ENCODE measurements at places on chromosomes 1 and 21. TPM values are rescaled to one million over a fixed set of nuclear protein-coding genes. Genes with fewer than 3 reads are reported as not detected.

The RBM11 gene
- total RNA-seq = not detected

DNA sequence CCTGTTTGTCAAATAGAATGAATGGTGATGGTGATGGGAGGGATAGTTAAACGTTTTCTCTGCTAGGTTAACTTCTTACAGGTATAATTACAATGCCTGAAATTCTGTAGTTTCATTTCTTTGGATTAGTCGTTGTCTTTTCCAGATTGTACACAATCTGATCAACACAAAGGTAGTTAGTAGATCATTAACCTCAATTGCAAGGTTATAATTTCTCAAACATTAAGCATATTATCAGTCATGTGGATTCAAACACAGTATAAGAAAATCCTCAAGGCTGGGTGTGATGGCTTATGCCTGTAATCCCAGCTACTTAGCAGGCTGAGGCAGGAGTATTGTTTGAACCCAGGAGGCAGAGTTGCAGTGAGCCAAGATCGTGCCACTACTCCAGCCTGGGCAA lies 20.6 kb downstream of the SYNC start:
- no peak for DNase-seq
- peaks cover 22% of the 10 kb centered on the region for H3K36me3 ChIP-seq
- H3K4me3 ChIP-seq = no peak overlapping the region
- H3K27ac ChIP-seq = no peak overlapping the region
- H3K4me1 ChIP-seq = peaks cover 25% of the 10 kb centered on the region

GRCh38 chr1:226653311-226653921 lies 85.7 kb downstream of the ITPKB start:
- peaks cover 4% of the 10 kb centered on the region for H3K36me3 ChIP-seq
- no peak overlapping the region for H3K4me3 ChIP-seq
- DNase-seq = peak; percentile 9
- H3K27me3 ChIP-seq = no peaks in the 10 kb centered on the region

The KRTAP7-1 gene
- not detected for total RNA-seq

GRCh38 chr1:6603238-6603914 lies 707 bp upstream of the KLHL21 start:
- DNase-seq = peak; percentile 87
- H3K27ac ChIP-seq = peak overlapping the region; percentile 98
- peaks cover 43% of the 10 kb centered on the region for H3K4me1 ChIP-seq
- H3K36me3 ChIP-seq = no peaks in the 10 kb centered on the region

The EPS8L3 gene
- not detected for total RNA-seq

DNA sequence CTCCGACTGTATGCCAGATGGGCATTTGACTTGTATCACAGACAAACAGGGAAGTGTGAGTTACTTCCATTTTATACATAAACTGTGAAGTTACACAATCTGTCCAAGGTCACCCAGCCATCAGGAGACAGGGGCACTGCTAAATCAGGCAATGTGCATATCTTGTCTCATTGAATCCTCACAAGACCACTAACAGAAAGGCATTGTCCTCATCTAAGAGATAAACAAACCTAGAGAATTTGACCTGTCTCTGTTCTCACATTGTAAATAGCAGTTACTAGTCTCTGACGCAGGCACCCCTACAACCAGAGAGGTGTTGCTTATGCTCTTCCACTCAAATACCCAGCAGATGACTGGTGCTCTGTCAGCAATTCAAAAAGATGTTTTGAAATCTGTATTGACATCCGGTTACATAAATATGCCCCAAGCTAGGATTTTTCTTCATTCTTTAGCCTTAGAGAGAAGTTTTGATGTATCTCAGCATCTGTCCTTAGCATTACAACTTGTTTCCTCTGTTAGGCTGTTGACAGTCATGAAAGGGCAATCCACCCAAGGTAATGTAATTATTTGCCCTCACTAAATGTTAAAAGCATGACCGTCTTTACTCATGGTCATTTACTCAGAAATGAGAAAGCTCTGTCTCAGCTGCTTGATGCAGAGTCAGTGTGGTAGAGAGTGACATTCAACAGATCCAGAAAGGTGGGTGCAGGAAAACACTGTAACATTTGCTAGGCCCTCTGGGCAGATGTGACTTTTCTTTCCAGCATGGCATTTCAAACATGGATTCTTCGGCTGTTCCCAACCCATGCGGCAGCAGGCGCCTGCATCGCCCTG lies 51.9 kb upstream of the ZNF326 start:
- H3K4me3 ChIP-seq = no peak overlapping the region
- DNase-seq = no peak
- H3K4me1 ChIP-seq = peaks cover 2% of the 10 kb centered on the region
- H3K27me3 ChIP-seq = no peaks in the 10 kb centered on the region
- H3K27ac ChIP-seq = no peak overlapping the region

The SPRR2F gene
- total RNA-seq = not detected

GRCh38 chr21:46144464-46145070 lies 10.8 kb downstream of the FTCD start:
- DNase-seq = no peak
- no peaks in the 10 kb centered on the region for H3K36me3 ChIP-seq
- H3K4me3 ChIP-seq = no peak overlapping the region
- H3K4me1 ChIP-seq = no peaks in the 10 kb centered on the region

DNA sequence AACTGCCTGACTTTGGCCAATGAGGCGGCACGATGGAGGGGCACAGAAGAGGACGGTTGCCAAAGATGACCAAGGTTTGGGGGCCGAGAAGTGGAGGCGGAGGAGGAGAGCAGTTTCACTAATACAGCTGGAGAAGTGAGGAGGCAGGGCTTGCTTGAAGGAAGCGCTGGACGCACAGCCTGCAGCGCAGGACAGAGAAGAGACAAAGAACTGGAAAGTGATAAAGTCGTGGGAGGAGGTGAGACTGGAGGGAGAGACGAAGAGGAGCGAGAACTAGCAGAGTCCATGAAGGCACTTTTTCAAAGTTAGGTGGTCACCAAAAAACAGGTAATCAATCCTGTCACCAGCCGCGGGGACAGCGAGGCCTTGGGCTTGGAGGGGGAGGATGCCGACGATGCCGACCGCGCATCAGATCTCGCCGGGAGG lies 771 bp downstream of the PACC1 start:
- no peak overlapping the region for H3K27ac ChIP-seq
- no peak for DNase-seq
- H3K27me3 ChIP-seq = no peaks in the 10 kb centered on the region
- peaks cover 26% of the 10 kb centered on the region for H3K36me3 ChIP-seq
- H3K4me3 ChIP-seq = peak overlapping the region; percentile 89

GRCh38 chr1:85496941-85497582 lies 32.1 kb upstream of the DDAH1 start:
- no peaks in the 10 kb centered on the region for H3K36me3 ChIP-seq
- no peak overlapping the region for H3K4me3 ChIP-seq
- no peak for DNase-seq
- no peak overlapping the region for H3K27ac ChIP-seq
- H3K27me3 ChIP-seq = no peaks in the 10 kb centered on the region

The BRINP3 gene
- total RNA-seq = not detected

The OR2T1 gene
- not detected for total RNA-seq

The OR2T8 gene
- not detected for total RNA-seq

DNA sequence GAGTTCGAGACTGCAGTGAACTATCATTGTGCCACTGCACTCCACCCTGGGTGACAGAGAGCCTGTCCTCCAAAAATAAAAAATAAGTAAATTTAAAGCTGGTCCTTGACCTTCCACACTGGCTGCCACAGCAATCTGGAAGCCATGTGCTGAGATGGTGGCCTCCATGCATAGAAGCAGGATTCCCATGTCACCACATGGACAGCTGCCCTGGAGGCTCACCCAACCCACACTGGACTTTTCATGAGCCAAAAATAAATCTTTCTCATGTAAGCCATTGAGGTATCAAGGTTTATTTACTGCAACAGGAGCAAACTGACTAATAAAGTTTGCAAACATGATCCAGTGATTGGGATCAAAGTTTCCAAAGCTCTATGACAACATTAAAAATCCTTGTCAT lies 88.5 kb downstream of the SETD4 start:
- no peaks in the 10 kb centered on the region for H3K27me3 ChIP-seq
- H3K27ac ChIP-seq = no peak overlapping the region
- no peaks in the 10 kb centered on the region for H3K4me1 ChIP-seq
- no peak overlapping the region for H3K4me3 ChIP-seq

DNA sequence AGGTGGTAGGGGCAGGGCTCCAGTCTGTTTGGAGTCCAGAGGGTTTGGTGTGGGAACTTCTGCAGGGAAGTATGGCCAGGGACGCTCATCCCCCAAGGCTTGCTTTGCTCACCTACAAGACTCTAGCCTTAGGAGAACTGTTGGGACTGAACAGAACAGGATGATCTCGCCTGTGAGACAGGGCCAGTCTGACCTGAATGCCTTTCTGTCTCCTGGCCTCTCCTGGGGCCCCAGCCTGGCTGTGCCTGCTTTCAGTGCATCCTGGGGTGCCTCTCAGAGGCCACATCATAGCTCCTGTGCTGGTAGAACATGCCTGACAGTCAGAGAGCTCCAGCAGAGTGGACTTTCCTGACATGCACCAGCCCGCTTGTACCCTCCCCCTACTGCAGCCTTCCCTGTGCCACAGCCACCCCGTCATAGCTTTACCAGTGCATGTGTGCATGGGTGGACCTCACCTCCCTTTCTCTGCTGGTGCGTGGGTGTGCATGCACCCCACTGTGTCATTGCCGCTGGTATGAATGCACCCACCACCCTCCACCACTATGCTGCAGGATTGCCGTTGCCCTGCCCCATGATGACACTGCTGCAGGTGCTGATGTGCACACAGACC lies 165.8 kb downstream of the GIPC2 start:
- H3K4me1 ChIP-seq = no peaks in the 10 kb centered on the region
- no peaks in the 10 kb centered on the region for H3K27me3 ChIP-seq
- no peak for DNase-seq
- H3K4me3 ChIP-seq = no peak overlapping the region

DNA sequence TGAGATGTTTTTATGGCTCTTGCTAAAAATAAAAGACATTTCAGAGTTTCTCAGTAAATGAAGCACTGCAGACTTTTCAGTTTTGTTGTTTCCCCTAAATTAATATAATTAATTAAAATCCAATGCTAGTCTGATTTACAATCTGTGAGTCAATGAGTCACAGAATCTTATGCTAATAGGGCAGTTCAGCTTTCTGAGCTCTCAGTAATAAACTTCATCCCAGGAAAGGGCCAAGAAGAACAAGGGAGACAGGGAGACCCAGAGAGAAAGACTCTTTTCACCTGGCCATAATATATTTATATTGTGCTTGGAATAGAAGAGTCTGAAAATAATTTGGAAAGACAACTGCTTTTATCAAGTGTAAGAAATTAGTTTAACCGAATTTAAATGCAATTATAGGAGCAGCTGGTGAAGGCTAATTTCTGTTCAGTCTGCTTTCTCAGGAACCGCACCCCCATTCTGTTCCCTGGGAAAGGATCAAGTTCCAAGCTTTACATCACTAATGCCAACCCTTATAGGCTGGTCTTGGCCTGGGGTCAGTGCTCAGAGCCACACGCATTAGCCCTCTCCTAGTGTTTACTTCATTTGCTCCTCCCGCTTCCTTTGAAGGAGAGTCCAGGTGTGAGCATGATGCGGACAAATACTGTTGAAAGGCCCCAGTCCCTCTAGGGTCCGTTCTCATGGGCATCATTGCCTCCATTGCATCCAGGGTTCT lies 145.6 kb downstream of the ZBTB18 start:
- no peaks in the 10 kb centered on the region for H3K36me3 ChIP-seq
- H3K27me3 ChIP-seq = no peaks in the 10 kb centered on the region
- H3K27ac ChIP-seq = no peak overlapping the region
- H3K4me3 ChIP-seq = no peak overlapping the region

The SPATA6 gene
- 4.2 TPM for total RNA-seq

GRCh38 chr1:76944942-76945341 lies 77.7 kb downstream of the ST6GALNAC5 start:
- no peak overlapping the region for H3K27ac ChIP-seq
- H3K27me3 ChIP-seq = no peaks in the 10 kb centered on the region
- no peaks in the 10 kb centered on the region for H3K4me1 ChIP-seq
- no peak for DNase-seq
- no peak overlapping the region for H3K4me3 ChIP-seq

DNA sequence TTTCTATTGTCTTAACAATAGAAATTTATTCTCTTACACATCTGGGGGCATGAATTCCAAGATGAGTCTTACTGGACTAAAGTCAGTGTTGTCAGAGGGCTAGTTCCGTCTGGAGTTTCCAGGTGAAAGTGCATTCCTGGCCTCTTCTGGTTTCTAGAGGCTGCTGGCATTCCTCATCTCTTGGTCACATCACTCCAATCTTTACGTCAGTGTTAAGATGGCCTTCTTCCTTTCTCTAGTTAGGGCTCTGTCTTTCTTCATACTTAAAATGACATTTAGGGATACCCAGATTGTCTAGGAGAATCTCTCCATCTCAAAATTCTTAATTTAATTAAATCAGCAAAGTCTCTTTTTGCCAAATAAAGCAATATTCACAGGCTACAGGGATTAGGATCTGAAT lies 13.3 kb upstream of the PDC start:
- DNase-seq = no peak
- H3K27ac ChIP-seq = no peak overlapping the region
- no peaks in the 10 kb centered on the region for H3K27me3 ChIP-seq

GRCh38 chr1:72037745-72038343 lies 244.5 kb downstream of the NEGR1 start:
- DNase-seq = no peak
- no peak overlapping the region for H3K27ac ChIP-seq
- no peak overlapping the region for H3K4me3 ChIP-seq
- no peaks in the 10 kb centered on the region for H3K4me1 ChIP-seq

GRCh38 chr1:20507248-20507563 lies 745 bp downstream of the MUL1 start:
- H3K27ac ChIP-seq = peak overlapping the region; percentile 91
- peak overlapping the region; percentile 79 for H3K4me3 ChIP-seq
- DNase-seq = no peak
- H3K27me3 ChIP-seq = no peaks in the 10 kb centered on the region
- H3K4me1 ChIP-seq = peaks cover 35% of the 10 kb centered on the region

DNA sequence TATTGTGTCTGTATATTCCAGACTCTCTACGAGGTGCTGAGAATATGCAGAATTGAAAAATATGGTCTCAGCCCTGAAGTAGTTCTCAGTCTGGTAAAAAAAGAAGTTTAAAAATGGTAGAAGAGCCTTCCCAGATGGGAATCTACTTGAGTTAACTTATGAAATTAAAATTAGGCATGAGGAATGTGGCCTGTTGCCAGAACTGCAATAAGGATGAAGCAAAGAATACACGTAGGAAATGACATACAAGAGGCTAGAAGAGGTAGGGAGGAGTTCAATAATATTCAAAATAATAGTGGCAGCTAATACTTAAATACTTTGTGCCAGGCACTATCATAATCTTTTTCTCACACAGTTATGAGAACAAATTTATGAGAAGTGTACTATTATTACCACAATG lies 6.3 kb downstream of the ASPM start:
- no peak overlapping the region for H3K4me3 ChIP-seq
- no peaks in the 10 kb centered on the region for H3K27me3 ChIP-seq
- no peaks in the 10 kb centered on the region for H3K4me1 ChIP-seq
- DNase-seq = no peak
- no peak overlapping the region for H3K27ac ChIP-seq

GRCh38 chr1:69570356-69570755 lies 2.6 kb downstream of the LRRC7 start:
- no peak overlapping the region for H3K27ac ChIP-seq
- peak overlapping the region; percentile 72 for H3K4me3 ChIP-seq
- H3K36me3 ChIP-seq = no peaks in the 10 kb centered on the region
- DNase-seq = no peak
- H3K4me1 ChIP-seq = no peaks in the 10 kb centered on the region

The CEPT1 gene
- 9.2 TPM for total RNA-seq

The RIPK4 gene
- not detected for total RNA-seq

Data from psoas muscle (tissue), 8 donors.